ENCODE measurements at places on chromosomes 6 and 20.

DNA sequence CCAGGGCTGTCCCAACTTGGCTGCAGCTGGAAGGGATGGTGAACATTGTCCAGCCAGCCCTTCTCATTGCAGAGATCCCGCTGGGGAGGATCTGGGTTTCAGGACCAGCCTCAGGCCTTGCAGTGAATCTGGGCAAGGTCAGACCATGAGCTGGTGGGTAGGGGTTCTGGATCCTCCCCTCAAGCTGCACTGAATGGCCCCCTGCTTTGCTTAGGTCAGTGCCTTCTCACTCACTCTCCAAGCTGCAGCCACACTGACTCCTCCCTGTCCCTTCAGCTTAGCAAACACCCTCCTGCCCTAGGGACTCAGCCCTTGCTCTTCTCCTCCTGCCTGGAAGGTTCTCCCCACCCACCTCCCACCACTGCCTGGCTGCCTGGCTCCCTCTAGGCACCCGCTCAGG is 95.3 kb upstream of the KCNG1 start:
- no peak for DNase-seq

- no peak for DNase-seq
Observed at GRCh38 chr6:138607478-138608433, 108.5 kb upstream of the NHSL1 start.

DNA sequence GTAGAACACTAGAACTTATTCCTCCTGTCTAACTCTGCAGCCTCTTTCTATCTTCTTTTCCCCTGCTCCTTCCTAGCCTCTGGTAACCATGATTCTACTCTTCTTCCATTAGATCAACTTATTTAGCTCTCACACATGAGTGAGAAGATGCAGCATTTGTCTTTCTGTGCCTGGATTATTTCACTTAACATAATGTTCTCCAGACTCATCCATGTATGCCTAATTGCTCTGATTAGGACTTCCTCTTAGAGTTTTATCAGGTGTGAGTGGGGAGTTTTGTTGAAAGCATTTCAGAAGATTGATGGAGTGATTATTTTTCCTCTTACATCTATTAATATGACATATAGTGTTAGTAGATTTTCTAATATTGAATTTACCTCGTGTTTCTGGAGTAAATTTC is 140.4 kb downstream of the CDKAL1 start:
- no peak for DNase-seq

DNA sequence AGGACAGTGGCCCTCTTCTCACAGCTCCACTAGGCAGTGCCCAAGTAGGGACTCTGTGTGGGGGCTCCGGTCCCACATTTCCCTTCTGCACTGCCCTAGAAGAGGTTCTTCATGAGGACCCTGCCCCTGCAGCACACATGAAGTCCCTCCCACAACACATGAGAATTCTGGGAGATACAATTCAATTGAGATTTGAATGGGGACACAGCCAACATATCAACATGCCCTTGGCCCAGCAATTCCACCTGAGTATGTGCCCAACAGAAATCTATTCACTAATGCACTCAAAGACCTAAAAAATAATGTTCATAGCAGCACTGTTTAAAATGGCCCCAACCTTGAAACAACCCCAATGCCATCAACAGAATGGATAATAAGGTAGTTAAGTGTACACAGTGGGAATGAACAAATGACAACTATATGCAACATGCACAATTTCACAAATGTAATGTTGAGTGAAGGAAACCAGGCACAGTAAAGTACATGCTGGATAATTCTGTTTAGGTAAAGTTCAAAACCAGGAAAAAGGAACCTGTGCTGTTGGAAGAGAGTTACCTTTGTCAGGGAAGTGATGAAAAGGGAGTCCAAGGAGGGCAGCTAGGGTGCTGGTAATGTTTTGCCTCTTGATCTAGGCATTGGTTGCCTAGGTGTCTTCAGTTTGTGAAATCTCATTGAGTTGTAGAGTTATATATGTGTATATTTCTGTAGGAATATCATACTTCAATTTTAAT is 16.1 kb downstream of the ISM1 start:
- DNase-seq = no peak
